ENCODE measurements at places on chromosomes 16 and 17. TPM values are rescaled to one million over a fixed set of nuclear protein-coding genes. Genes with fewer than 3 reads are reported as not detected.

DNA sequence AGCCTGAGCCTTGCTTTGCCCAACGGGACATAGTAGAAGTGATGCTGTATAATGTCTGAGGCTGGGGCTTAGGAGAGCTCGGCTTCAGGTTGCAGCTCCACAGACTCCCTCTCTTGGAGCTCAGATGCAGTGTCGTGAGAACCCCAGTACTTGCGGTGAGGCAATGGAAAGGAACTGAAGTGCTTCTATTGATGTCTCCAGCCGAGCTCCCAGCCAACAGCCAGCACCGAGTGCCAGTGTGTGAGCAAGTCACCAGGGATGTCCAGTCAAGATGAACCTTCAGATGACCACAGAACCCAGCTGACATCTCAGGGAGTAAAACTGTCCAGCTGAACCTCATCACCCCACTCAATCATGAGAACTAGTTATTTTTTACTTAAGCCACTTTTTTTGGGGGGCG is 268.1 kb downstream of the IRF8 start:
- DNase-seq: no peak

DNA sequence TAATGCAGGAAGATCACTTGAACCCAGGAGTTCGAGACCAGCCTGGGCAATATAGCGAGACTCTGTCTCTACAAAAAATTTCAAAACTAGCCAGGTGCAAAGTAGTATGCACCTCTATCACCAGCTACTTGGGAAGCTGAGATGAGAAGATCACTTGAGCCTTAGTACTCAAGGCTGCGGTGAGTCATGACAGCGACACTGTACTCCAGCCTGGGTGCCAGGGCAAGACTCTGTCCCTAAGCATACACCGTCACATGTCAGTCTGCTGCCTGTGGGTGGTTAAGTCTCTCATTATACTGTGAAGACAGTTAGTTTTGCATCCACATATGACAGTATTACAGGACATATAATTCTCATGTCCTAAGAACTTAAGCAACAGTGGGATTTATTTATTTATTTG is 21.8 kb downstream of the NMRAL1 start:
- no peak for DNase-seq

- DNase-seq: no peak
Measured at GRCh38 chr16:66651965-66652364, 44.6 kb downstream of the CMTM4 start.

DNA sequence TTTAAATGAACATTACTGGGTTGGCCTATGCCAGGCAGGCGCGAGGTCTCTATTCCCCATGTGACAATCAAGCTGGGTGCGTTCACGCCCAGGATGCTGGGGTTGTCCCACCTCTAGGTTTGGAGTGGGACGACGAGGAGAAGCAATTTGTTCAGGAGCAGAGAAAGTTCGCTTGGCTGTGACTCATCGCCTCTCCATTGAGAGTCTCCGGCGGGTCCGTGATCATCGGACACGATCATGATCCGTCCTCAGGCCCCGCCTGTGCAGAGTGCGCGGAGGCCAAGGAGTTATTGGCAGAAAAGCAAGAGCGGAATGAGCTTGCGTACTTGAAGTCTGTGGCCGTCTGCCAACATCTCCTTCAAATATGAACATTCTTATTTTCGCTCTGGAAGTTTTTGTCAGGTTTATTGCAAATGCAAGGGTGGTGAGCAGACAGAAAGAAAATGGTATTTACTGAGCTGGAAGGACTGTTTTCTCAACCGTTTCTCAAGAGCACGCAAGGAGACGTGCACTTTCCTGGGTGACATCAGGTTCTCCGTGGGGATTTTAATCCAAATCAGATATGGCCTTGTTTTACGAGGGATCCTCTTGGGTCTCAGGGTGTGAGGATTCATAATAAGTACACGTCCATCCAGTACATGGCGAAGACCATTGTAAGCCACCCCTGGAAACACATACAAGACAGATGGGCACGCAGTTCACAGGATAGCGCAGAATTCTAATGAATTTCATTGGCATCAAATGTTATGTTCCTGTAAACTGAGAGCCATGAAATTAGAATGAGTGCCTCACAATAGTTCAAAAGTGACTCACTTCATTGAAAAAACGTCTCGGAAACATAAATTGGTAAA is 70.1 kb upstream of the CREBBP start:
- DNase-seq: no peak

GRCh38 chr16:26058326-26058725 is 366.6 kb downstream of the HS3ST4 start:
- no peak for DNase-seq

GRCh38 chr17:4195306-4195705 is 52.3 kb downstream of the CYB5D2 start:
- no peak for DNase-seq

DNA sequence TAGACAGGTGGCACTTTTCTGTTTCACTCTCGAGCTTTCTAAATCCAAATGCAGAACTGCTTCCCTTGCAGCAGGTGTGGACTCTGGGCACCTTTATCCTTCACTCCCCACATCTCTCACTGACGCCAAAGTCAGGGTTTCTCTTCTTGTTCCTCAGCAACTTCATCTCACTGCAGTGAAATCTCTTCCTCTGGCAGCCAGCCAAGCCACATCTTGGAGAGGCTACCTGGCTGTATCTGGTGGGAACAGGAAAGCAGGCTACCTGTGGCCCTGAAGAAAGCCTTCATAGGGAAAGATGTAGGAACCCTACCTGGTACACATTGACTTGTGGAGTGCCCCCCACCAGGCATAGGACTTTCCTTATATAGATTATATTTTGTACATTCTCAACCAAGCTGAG is 159.1 kb downstream of the UTP18 start:
- no peak for DNase-seq

- DNase-seq: no peak
Measured at GRCh38 chr17:75812096-75813013, 27.7 kb downstream of the UNK start.

DNA sequence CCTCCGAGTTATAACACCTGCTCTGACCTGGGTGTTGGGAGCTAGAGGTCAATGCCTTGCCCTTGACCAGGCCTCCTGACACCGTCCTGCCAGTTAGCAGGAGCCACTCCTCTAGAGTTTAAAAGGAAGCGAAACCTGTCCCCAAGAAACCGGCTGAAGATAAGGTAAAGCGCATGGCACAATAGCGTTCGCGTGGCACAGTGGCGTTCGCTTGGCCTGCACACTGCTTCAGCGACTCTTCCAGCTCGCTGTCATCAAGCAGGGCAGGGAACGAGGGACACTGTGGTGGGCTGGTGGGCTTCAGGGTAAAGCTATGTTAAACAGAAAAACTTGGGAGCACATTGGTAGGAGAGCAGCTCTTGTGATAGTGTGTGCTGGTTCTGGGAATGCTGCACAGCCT is 28.2 kb upstream of the ETV4 start:
- DNase-seq: no peak

IL17C gene
- total RNA-seq: not detected

TVP23A gene
- total RNA-seq: not detected

GRCh38 chr17:69539274-69539673 is 124.8 kb downstream of the MAP2K6 start:
- DNase-seq: no peak

ITPRIPL2 gene
- total RNA-seq: 1.8 TPM

C17orf78 gene
- total RNA-seq: not detected

DNA sequence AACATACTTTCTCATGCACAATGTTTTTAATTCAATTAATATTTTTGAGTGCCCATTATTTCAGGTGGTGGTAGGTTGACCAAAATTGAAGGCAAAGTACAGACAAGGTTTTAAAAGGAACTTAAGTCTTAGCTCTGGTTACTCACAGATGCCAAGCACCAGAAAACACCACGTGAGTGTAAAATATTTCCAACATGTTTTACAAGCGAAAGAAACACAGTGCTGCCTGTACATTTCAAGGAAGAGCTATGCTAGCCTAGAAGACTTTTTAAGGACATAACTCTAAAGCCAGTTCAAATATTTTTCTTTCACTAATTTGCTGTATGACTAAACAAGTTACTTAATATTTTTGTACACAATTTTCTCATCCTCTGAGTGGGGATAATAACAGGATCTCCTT is 736.4 kb upstream of the GOT2 start:
- no peak for DNase-seq

All from activated naive CD4-positive, alpha-beta T cell treated with anti-CD3 and anti-CD28 coated beads, Interleukin-2, amount 50 U/mL, for 72 hours (primary cell).